NCI-H2171 (cell line): ENCODE measurements at places on chromosomes 1 and 21.

- DNase-seq: no peak
These were observed 42.2 kb upstream of the COG2 start for GRCh38 chr1:230599926-230600656.

DNA sequence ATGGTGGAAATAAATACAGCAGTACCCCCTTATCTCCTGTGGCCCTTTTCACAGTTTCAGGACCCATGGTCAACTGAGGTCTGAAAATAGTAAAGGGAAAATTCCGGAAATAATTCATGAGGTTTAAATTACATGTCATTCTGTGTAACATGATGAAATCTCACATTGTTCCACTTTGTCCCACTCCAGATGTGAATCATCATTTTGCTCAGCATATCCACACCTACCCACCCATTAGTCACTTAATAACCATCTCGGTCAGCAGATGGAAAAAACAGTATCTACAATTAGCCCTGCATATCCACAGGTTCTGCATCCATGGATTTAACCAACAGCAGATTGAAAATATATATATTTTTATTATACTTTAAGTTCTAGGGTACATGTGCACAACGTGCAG lies 86.9 kb upstream of the GORAB start:
- DNase-seq: no peak

DNA sequence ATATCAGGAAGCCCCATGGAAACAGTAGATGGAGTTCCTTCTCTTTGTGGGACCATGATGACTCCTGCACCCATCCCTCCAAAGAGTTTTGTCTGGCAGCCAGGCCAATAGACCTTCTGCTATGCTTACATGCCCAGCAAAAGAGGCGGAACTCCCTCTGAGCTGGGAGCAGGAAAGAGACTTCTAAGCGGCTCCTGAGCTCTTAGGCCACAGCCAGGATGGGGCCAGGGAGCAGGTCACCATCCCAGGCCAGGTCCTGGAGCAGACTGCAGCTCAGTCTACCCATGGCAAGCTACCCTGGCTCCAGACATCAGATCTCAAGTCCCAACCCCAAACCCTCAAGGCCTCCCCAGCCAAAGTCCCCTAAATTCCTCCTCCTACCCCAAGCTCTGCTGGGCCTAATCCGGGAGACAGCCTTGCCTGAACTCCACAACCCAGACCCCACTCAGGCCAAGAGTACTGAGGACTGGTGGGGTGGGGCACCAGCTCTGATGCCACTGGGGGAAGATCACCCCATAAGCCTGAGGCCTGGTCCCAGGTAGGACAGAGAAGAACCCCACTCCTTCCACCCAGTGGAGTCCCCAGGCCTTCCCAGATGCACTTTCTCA lies 387.9 kb downstream of the MATN1 start:
- no peak for DNase-seq

- no peak for DNase-seq
These were observed 6.3 kb downstream of the SLC2A7 start for GRCh38 chr1:9019896-9020295.

DNA sequence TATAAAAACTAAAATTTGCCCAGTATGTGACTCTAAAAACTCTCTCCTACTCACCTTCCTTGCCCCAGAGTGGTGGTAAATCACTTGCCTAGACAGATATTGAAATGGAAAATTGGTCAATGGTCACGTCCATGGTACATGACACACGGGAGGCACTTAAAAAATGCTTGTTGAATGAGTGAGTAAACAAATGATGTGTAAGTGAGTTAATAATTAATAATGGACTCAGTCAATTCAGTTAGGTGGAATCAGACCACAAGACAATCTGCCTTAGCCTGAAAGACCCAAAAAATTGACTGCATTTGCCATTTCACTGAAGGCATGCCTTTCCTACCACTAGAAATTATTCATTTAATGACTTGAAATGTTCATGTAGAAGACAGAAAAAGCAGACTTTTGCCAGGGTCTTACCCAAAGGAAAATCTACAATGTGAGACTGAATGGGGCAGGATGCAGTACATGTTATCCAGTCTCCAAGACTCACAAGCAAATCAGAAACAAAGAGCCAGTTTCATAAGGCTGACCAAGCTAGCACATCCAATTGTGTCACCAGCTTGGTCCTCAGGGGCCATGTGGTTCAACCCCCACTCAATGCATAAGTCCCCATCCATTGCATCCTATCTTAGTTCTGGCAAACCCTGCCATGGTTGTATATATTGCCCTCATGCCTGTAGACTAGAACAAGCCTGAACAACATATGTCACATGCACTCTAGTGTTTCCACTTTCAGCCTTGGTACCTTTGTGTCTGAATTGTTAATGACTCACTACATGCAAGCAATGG lies 73.6 kb downstream of the TBX15 start:
- DNase-seq: no peak
